H9 (cell line): ENCODE measurements at places on chromosomes 1 and 21. TPM values are rescaled to one million over a fixed set of nuclear protein-coding genes. Genes with fewer than 3 reads are reported as not detected.

The OR2T11 gene
- total RNA-seq = not detected in 2 replicates

The INSRR gene
- not detected in 2 replicates for total RNA-seq

The CELA3B gene
- total RNA-seq = not detected in 2 replicates

The PER3 gene
- total RNA-seq = 9.0 and 9.3 TPM in 2 replicates

The C1QTNF12 gene
- total RNA-seq = 4.4 and 4.7 TPM in 2 replicates

The GPR89A gene
- total RNA-seq = 25.1 and 30.1 TPM in 2 replicates

The TMEM82 gene
- total RNA-seq = 1.0 and 1.4 TPM in 2 replicates

DNA sequence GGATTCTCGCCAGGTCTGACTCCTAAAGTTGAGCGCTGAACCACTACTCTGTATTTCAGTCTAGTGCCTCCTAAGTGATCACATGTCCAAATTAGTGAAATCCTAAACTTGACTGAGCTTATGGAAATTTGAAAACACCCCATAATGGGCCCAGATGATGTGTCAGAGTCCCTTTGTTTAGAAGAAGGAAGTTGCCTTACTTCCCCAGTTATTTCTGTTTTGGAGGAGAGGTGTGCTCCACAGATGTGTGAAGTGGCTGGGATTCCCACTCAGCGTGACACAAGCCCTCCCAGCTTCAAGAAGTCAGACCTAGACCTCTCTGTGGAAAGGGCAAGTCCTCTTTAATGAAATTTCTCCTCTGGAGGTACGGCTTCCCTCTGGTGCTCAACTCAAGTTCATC is 188.8 kb downstream of the TTLL7 start:
- no peak overlapping the region for H3K27ac ChIP-seq
- H3K27me3 ChIP-seq = no peaks in the 10 kb centered on the region
- H3K36me3 ChIP-seq = no peaks in the 10 kb centered on the region
- no peak for DNase-seq
- H3K4me1 ChIP-seq = no peaks in the 10 kb centered on the region

- H3K27me3 ChIP-seq = no peaks in the 10 kb centered on the region
- H3K4me3 ChIP-seq = no peak overlapping the region
- no peaks in the 10 kb centered on the region for H3K4me1 ChIP-seq
Measured at GRCh38 chr1:31315902-31316301, 19.1 kb downstream of the ZCCHC17 start.

DNA sequence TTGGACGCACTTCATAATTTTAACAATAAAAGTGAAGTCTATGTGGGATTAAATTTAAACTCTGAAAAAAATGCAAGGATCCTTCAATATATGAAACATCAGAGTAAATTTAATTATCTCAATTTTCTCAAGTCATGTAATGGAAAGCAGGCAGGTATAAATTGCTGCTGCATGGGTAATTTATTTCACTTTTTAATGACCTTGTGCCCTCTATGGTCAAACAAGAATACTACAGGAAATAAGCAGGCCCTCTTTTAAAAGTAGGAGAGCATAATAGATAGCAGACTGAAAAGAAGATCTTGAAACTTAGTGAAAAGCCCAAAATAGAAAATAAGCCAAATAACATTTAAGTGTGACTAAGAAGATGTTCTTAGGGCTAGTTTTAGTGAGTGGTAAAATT is 22.9 kb downstream of the BCAS2 start:
- no peaks in the 10 kb centered on the region for H3K27me3 ChIP-seq
- H3K27ac ChIP-seq = no peak overlapping the region
- H3K36me3 ChIP-seq = peaks cover 5% of the 10 kb centered on the region; the same call in 1 of the 2 replicates
- no peak for DNase-seq

- H3K4me1 ChIP-seq = no peaks in the 10 kb centered on the region
- H3K27me3 ChIP-seq = no peaks in the 10 kb centered on the region
- no peak for DNase-seq
- no peak overlapping the region for H3K4me3 ChIP-seq
- no peaks in the 10 kb centered on the region for H3K36me3 ChIP-seq
- no peak overlapping the region for H3K27ac ChIP-seq
Measured at GRCh38 chr1:70071601-70072000, 133.8 kb downstream of the LRRC40 start.

DNA sequence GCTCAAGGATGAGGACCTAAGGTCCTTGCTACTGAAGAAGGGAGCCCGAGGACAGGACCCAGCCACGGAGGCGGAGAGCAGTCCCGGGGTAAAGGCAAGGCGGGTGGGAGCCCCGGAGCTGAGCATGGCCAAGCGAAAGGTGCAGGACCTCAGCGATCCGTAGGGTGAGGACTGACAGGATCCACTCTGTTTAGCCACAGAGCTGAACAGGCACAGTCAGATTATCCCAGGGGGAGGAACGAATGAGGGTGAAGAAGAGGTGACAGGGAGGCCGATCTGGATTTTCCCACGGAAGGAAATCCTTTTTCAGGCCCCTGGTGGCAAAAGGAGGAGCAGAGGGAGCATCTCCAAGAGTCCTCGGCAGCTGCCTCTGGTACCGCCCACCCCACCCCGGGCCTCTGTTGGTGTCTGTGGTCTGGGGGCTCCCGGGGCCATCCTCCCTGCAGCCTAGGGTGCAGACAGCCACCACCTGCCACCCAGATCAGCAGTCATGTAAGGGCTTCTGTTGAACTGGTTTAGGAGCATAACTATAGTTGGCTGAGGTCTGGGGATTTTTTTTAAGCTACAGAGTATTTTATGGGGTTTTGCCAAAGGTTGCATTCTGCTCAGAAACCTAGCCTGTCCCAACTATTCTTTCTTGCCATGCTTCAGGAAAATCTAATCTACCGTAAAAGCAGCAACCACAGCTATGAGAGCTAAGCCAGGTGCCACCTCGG is 32.3 kb upstream of the LBR start:
- H3K27me3 ChIP-seq = no peaks in the 10 kb centered on the region
- H3K27ac ChIP-seq = no peak overlapping the region
- no peak for DNase-seq

DNA sequence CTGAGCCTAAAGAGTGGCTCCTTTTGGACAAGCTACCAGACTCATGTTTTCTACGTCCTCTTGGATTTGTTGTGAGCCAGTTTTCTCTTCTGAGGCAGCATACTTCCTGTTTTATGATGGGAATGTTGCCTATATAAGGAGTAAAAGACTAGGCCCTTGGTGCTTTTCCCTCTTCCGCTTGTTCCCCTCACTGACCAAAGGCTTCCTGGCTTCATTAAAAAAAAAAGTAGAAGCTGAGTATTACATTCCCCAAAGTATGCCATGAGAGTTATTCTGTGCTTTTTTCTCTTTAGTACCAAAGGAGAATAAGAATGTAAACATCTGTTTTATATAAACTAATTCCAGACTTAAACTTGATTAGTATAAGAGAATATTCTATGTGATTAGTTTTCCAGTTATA is 6.5 kb upstream of the HMCN1 start:
- no peak overlapping the region for H3K27ac ChIP-seq
- H3K4me1 ChIP-seq = no peaks in the 10 kb centered on the region
- no peak for DNase-seq
- H3K4me3 ChIP-seq = no peak overlapping the region

GRCh38 chr1:9350013-9350908 is 57.6 kb downstream of the SPSB1 start:
- no peak overlapping the region for H3K4me3 ChIP-seq
- no peaks in the 10 kb centered on the region for H3K27me3 ChIP-seq
- no peak for DNase-seq
- H3K4me1 ChIP-seq = no peaks in the 10 kb centered on the region

DNA sequence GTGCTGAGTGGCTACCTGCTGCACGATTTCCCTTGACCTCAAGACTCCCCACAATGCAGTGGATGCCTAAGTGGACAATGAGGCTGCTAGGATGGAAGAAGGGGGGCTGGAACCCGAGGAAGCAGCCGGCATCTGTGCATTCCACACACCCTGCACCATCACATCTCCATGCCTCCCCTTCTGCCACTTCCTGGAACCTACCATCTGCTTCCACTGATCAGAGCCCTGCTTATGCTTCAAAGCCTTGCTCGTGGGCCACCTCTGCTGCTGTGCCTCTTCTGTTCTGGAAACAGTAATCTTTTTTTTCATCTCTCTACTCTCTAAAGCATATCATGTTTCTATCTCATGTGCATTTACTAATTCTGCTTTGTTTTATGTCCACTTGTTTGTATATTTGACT is 66.2 kb upstream of the WDR26 start:
- H3K36me3 ChIP-seq = peaks cover 16% of the 10 kb centered on the region
- no peak overlapping the region for H3K4me3 ChIP-seq
- peaks cover 14% of the 10 kb centered on the region; the same call in 1 of the 2 replicates for H3K4me1 ChIP-seq

DNA sequence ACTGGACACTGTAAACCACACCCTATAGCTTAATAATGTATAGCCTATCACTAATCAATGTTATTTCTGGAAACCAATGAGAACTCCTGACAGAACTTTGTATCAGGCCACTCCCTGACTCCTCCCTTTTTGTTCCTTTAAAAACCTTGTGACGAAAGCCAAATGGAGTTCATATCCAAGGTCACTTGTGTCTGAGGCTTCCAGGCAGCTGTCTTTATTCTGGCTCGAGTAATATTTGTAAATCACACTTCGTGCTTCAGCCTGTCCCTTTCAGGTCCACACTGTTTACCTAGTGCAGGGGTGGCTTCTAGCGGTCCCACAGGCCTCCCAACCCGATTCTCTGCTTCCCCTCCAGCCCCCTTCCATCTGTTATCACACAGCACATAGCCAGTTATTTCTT is 16.2 kb upstream of the CAPN9 start:
- H3K36me3 ChIP-seq = no peaks in the 10 kb centered on the region
- H3K27me3 ChIP-seq = no peaks in the 10 kb centered on the region
- peaks cover 5% of the 10 kb centered on the region; the same call in 1 of the 2 replicates for H3K4me1 ChIP-seq
- no peak for DNase-seq
- H3K27ac ChIP-seq = no peak overlapping the region

DNA sequence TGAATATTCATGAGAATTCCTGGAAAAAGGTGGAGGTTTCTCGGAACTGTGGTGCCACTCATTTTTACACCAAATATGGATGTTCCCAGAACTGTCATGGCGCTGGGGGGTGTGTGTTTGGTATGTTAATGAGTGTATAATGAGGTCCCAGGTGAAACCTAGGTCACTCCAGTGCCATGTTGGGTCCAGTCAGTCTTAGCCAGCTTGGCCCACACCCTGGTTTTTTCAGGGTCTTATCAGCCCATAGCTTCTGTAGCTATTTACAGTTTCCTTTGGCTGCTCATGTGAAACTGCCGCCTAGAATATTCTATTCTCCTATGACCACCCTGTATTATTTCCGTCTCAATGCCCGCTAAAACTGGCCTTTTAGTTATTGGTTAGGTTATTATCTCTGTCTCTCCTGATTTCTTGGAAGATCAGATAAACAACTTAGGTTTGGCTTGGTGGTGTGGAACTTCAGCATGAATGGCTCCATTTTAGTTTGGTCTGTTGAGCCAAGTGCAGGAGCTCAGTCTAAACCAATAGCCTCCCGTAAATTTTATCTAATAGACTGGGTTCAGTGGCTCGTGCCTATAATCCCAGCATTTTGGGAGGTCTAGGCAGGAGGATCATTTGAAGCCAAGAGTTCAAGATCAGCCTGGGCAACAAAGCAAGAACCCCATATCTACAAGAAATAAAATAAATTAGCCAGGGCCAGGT is 42.1 kb upstream of the EDARADD start:
- no peaks in the 10 kb centered on the region for H3K27me3 ChIP-seq
- no peaks in the 10 kb centered on the region for H3K36me3 ChIP-seq
- no peaks in the 10 kb centered on the region for H3K4me1 ChIP-seq
- H3K27ac ChIP-seq = no peak overlapping the region
- no peak overlapping the region for H3K4me3 ChIP-seq
- no peak for DNase-seq

- DNase-seq = no peak
- H3K27ac ChIP-seq = no peak overlapping the region
Measured at GRCh38 chr1:12111741-12112140, 48.6 kb downstream of the TNFRSF8 start.

- no peaks in the 10 kb centered on the region for H3K27me3 ChIP-seq
- H3K4me3 ChIP-seq = no peak overlapping the region
- H3K36me3 ChIP-seq = peaks cover 10% of the 10 kb centered on the region; the same call in 2 of the 3 replicates
- DNase-seq = no peak
Measured at GRCh38 chr1:184824691-184825323, 70.1 kb upstream of the EDEM3 start.

GRCh38 chr1:74205266-74205665 is 7.2 kb downstream of the FPGT start:
- no peak overlapping the region for H3K4me3 ChIP-seq
- no peaks in the 10 kb centered on the region for H3K27me3 ChIP-seq
- no peaks in the 10 kb centered on the region for H3K36me3 ChIP-seq
- no peak overlapping the region for H3K27ac ChIP-seq

DNA sequence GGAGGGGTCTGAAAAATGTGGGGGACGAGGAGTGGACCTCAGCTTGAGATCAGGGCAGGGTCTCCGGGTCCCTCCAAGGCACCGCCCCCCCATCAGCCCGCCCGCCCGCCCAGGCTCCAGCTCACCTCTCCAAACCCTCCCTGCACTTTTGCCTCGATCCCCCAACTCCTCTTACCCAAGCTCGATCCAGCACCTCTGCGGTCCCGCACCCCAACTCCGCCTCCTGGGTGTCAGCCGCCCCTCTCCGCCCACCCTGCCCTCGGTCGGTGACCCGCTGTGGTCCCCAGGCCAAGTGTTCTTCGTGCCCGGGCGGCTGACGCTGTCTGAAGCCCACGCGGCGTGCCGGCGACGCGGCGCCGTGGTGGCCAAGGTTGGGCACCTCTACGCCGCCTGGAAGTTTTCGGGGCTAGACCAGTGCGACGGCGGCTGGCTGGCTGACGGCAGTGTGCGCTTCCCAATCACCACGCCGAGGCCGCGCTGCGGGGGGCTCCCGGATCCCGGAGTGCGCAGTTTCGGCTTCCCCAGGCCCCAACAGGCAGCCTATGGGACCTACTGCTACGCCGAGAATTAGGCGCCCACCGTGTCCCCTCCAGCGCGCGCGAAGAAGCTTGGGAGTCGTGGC is 5.7 kb downstream of the HAPLN2 start:
- DNase-seq = no peak
- H3K27me3 ChIP-seq = peaks cover 27% of the 10 kb centered on the region
- H3K4me3 ChIP-seq = peak overlapping the region; percentile 61

- H3K27ac ChIP-seq = no peak overlapping the region
- no peaks in the 10 kb centered on the region for H3K36me3 ChIP-seq
- H3K27me3 ChIP-seq = no peaks in the 10 kb centered on the region
- DNase-seq = no peak
- peak overlapping the region; percentile 100 for H3K4me3 ChIP-seq
- peaks cover 2% of the 10 kb centered on the region; the same call in 1 of the 2 replicates for H3K4me1 ChIP-seq
Measured at GRCh38 chr1:200739702-200740570, 1.2 kb downstream of the CAMSAP2 start.

DNA sequence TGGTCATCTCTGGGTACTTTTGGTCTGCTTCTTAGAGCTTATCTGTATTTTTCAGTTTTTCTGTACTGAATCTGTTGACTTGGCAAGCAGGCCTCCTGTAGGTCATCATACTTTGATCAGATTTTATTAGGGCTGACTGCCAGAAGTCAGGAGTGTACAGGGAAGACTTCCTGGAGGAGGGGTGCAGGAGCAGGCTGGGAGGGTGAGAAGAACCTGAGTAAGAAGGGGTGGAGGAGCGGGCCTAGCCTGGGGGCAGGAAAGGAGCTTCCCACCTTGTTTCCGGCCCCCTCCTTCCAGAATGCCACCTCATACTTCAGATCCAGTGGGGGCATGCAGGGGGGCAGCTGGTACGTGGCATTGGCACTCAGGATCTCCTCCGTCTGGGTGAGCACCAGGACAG is 18.3 kb upstream of the IL22RA1 start:
- H3K4me1 ChIP-seq = no peaks in the 10 kb centered on the region
- no peak overlapping the region for H3K4me3 ChIP-seq
- H3K27me3 ChIP-seq = no peaks in the 10 kb centered on the region
- DNase-seq = no peak
- H3K27ac ChIP-seq = no peak overlapping the region
